ENCODE measurements at places on chromosomes 7 and 10. TPM values are rescaled to one million over a fixed set of nuclear protein-coding genes. Genes with fewer than 3 reads are reported as not detected.

ADRB1 gene
- not detected for total RNA-seq

DNA sequence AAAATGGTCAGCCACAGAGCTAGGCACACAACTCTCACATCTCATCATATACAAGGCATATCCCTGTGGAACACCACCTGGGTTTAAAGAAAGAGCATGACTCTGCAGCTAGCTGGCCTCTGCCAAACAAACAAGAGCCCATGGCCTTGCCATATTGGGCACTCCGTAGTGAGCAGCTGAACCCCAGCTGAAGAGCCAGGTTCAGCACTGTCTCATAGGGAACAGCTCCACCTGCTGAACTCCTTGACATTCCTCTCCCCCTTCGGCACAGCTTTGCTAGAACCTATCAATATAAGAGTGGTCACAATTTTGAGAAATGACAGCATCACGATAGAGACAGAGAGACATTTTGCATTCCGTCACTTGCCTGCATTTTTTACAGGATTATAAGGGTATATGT lies 20.0 kb downstream of the SORCS1 start:
- no peaks in the 10 kb centered on the region for H3K36me3 ChIP-seq
- no peak for DNase-seq
- no peaks in the 10 kb centered on the region for H3K4me1 ChIP-seq
- no peaks in the 10 kb centered on the region for H3K27me3 ChIP-seq
- no peak overlapping the region for H3K4me3 ChIP-seq

GRCh38 chr10:102605712-102606111 lies 38.6 kb upstream of the TRIM8 start:
- no peak for DNase-seq
- peaks cover 6% of the 10 kb centered on the region for H3K36me3 ChIP-seq
- H3K4me1 ChIP-seq: peaks cover 7% of the 10 kb centered on the region
- no peak overlapping the region for H3K4me3 ChIP-seq
- H3K27ac ChIP-seq: no peak overlapping the region

DNA sequence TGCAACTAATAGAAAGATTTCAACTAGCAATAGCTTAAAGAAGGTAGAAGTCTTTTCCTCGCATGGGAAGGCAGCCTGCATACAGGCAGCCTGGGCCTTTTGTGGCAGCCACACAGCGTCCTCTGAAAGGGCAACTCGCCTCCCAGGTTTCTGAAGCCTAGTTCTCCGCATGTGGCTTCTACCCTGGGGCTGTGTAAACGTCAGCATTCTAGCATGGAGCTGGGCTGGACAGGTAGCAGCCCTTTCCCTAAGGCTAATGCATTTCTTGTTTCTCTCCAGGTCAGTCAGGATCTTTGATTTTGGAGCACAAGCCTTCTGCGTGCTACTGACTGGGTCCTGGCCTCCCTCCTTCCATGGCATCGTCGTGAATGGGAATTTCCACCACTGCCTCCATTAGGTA lies 23.8 kb upstream of the SEC61G start:
- no peaks in the 10 kb centered on the region for H3K4me1 ChIP-seq
- peaks cover 6% of the 10 kb centered on the region for H3K27me3 ChIP-seq
- H3K27ac ChIP-seq: no peak overlapping the region
- no peaks in the 10 kb centered on the region for H3K36me3 ChIP-seq

- no peak overlapping the region for H3K4me3 ChIP-seq
- no peak for DNase-seq
- H3K36me3 ChIP-seq: no peaks in the 10 kb centered on the region
- H3K27ac ChIP-seq: no peak overlapping the region
Measured at GRCh38 chr10:104899779-104900178, 258.7 kb downstream of the SORCS3 start.

- no peaks in the 10 kb centered on the region for H3K27me3 ChIP-seq
- H3K36me3 ChIP-seq: no peaks in the 10 kb centered on the region
- no peak overlapping the region for H3K4me3 ChIP-seq
- no peak for DNase-seq
- peaks cover 26% of the 10 kb centered on the region for H3K4me1 ChIP-seq
Measured at GRCh38 chr10:119368581-119368980, 161.2 kb downstream of the GRK5 start.

ZNF425 gene
- total RNA-seq: 0.67 TPM

Data from activated CD4-positive, alpha-beta T cell treated with anti-CD3 and anti-CD28 coated beads, Interleukin-2, amount 10 ng/mL, durations not matched to agents 7 days and 5 days (primary cell).